Fibroblast of lung (primary cell): ENCODE measurements at places on chromosomes 5 and 9. TPM values are rescaled to one million over a fixed set of nuclear protein-coding genes. Genes with fewer than 3 reads are reported as not detected.

Gene CDKN2B
- 29.0 and 44.9 TPM in 2 replicates for total RNA-seq

Gene MUSK
- under 0.01 and 0.66 TPM in 2 replicates for total RNA-seq

Gene PCA3
- total RNA-seq = not detected in 2 replicates

Gene VDAC1
- 239 and 281 TPM in 2 replicates for total RNA-seq

Gene SPATA31D4
- total RNA-seq = not detected in 2 replicates

Gene DOK3
- 0.99 and 2.1 TPM in 2 replicates for total RNA-seq

Gene PCDHB16
- 0.51 and 1.5 TPM in 2 replicates for total RNA-seq

Gene TEX48
- total RNA-seq = not detected in 2 replicates

Gene SCGB3A2
- total RNA-seq = not detected in 2 replicates

Gene ANKRA2
- total RNA-seq = 29.7 and 31.1 TPM in 2 replicates
